ENCODE measurements at places on chromosomes 12 and 14. TPM values are rescaled to one million over a fixed set of nuclear protein-coding genes. Genes with fewer than 3 reads are reported as not detected.

GRCh38 chr12:43282106-43282505, 269.9 kb downstream of the ADAMTS20 start:
- no peak for DNase-seq

DNA sequence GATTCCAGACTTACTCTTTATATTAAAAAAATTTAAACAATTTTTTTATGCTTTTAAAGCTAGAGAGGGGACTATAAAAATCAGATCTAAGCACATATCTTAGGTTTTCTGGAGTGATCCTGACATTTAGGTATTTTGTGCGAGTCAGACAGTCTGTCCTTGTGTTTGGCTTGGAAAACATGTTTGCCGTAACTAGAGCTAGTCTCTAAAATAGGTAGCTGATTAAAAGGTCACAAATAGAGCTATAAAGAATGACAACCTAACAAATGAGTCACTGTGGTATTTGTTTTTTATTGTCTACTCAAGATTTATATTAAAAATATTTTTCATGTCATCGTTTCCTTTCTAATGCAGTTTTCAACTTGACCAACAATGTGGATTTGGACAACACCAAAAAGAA, 73.4 kb downstream of the MNAT1 start:
- no peak for DNase-seq

KCNJ8 gene
- total RNA-seq, result not detected

NXPH4 gene
- 8.6 TPM for total RNA-seq

- DNase-seq, result no peak
Observed at GRCh38 chr14:24890716-24891115, 159.2 kb downstream of the STXBP6 start.

DNA sequence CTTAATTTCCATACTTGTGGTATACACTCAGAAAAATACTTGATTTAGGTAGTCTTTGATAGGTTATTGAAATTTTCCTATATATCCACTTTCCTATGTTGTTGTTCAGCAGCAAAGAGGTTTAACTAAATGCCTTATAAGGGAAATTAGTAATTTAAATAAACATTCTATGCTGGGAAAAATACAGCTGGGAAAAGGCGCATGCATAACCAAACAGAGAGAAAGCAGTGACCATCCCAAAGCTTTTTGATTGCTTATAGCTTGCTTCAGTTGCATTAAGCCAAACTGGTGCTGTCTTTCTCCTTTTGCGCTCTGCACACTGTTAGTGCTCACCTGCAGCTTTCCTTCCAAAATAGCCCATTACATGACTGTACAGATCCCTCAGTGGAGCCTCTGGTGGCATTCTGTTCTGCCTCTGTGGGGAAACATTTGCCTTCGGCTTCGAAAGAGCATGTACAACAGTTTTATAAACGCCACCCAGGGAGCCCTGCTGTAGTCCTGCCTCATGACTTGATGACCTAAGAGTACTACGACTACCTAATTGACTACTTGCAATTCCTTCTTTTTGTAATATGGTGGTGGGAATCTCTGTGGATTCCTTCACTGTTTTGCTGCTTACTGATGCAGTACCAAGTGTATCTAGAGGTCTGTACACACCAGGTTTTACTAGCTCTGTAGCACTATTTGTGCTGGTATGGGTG, 120.8 kb downstream of the RALGAPA1 start:
- DNase-seq, result no peak

TBX3 gene
- total RNA-seq, result not detected

DNA sequence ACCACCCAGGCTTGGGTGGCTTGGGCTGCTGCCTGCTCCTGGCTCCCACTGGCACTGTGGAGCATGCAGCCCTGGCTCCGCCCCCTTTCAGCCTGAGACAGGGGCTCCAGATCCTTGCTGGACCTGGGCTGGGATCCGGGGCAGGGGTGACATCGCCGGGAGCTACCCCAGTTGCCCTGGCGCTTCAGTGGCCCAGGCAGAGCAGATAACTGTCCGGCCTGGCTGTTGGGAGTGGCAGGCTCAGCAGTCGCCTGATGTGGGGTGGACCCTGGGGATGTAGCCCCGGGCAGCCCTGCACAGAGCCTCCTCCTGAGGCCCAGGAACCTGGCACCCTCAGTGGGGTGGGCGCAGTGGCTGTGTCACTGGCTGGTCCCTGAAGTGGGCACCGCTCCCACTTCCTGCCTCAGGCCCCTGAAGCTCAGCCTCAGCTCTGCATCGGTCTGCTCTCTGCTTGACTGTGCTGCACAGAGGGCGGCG, 57.9 kb downstream of the FUT8 start:
- DNase-seq, result no peak

IL23A gene
- total RNA-seq, result 20.5 TPM

DNA sequence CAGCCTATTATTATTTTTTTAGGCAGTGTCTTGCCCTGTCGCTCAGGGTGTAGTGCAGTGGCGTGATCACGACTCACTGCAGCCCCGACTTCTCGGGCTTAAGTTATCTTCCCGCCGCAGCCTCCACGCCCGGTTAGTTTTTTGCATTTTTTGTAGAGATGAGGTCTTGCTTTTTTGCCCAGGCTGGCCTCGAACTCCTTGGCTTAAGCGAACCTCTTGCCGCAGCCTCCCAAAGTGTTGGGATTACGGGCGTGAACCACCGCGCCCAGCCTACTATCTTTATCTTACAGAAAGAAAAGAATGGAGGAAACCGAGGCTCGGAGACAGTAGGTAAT, 507 bp upstream of the PTPN11 start:
- DNase-seq, result no peak

DNA sequence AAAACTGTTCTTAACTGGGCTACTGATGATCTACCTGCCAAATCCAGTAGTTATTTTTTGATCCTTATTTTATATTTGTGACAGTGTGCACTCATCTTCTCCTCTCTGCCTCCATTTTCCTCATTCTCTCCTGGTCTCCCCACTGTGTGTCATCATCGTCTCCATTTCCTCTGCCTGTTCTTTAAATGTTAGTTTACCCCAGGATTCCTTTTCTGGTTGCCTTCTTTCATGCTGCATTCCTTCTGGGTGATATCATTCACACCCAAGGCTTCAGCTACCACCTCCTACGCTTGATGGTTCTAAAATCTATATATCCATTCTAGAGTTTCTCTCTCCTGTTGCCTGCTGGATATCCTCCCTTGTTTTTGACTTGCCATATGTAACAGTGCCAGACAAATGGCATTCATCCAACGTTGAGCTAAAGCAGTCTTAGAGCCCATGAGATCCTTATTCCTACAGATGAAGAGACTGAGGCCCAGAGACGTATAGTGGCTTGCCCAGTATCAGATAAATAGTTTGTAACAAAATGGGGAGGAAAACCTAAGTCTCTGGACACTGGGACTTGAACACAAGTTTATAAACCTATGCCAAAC, 109.5 kb downstream of the DIP2B start:
- no peak for DNase-seq

DNA sequence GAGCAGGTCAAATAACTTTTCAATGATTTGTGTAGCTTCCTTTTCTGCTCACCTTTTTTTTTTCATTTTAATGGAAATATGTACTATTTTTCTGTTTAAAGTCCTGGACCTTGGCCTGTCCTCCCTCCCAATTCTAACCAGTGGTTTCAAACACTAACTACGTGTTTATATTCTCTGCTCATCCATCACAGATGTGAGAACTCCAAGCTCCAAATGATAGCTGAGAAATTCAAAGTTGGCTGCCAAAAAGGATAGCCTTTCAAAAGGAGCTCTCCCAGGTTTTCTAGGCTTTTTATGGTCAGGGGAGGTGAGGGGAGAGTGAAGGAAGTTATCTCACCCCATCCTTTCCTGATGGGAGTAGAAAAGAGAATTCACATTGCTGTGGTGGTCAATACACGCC, 486.0 kb upstream of the TBX3 start:
- DNase-seq, result no peak

- DNase-seq, result no peak
Observed at GRCh38 chr12:5665615-5666014, 233.7 kb downstream of the NTF3 start.

DNA sequence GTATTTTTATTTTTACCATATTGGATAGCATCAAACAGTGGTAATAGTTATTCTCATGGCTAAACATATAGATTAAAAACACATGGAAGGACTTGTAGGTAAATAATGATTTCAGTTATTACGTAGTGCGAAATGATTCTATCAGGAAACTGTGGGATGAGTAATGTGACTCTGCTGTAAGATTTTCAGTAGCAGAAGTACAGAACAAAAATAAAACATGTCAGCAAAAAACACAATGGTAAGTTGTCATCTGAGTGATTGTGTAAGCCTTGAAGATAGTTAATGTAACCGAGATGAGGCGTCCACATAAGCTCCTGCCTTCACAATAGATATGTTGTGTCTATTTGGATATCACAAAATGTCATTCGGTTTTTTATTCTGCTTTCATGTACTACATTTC, 99.8 kb downstream of the BORCS5 start:
- DNase-seq, result no peak

- no peak for DNase-seq
Observed at GRCh38 chr12:116456330-116457082, 102.7 kb upstream of the MAP1LC3B2 start.

GRCh38 chr12:6955108-6956020, 4.2 kb downstream of the PTPN6 start:
- DNase-seq, result no peak

NDRG2 gene
- 9.5 TPM for total RNA-seq

DNA sequence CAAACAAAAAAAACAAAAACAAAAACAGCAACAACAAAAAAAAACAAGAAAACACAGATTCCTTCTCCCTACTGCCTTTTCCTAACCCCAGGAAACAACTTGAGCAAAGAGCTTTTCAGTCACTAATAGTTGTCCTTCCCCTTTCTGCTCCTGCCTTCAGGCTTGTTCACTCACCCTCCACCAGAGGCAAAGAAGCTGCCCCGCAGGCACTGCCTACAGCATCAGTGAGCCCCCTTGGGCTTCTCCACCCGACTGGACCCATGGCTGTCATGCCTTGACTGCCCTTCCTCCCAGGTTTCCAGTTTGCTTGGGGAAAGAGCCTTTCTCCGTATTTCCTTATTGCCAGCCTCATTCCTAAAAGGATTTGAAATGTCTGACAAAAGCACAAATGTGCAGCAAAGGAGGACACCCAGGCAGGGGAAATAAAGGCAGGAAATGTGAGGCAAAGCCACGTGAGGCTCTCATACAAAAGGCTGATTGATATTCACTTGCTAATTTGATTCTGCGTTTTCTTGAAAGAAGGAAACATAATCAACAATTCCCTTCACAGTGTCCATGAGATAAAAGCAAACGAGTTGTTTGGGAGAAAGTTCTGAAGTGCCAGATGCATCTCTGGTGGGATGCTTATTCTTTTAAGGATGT, 85.7 kb downstream of the GPATCH2L start:
- no peak for DNase-seq

GRCh38 chr14:101035466-101036225, 132.1 kb upstream of the RTL1 start:
- no peak for DNase-seq

MYRFL gene
- not detected for total RNA-seq

DNA sequence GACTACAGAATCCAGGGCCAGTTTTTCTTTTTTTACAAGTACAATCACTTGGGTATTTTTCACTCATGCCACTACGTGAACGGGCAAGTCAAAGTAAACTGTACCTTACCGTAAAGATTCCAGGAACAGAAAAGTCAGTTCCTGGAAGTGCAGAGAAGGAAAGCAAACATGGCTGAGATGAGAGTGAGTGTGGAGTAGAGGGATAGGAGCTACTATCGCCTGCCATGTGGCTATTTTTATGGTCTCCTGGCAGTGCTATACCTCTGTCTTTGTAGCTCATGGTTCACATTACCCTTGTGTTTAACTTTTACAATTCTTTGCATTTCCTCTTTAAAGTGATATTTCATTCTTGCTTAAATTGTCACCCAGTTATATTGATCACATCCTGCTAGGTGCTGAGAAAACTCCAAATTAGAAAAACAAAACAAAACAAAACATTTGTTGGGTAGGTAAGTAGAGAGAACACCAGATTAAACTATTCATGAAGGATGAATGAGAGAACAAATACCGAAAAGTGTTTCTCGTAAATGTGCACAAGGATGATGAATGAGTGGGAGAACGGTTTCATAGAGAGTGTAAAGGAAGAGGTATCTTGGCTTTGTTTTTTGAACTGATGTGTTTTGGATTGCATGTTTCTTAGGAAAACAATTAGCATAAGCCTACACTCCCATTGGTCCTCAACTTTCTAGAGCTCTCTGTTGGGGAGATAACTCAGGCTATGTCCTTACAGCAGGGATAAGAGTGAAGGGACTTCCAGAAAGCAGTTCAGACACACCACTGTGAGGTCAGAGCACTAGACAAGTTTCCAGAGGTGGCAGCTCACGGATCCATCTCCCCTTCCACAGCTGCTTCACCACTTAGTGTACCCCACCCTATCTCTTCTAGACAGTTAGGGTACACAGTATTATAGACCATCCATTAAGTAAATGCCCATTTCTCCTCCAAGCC, 163.7 kb downstream of the IPO8 start:
- DNase-seq, result no peak

GRCh38 chr12:124392667-124393413, 97.9 kb downstream of the RFLNA start:
- no peak for DNase-seq

ADAM21 gene
- not detected for total RNA-seq

DNA sequence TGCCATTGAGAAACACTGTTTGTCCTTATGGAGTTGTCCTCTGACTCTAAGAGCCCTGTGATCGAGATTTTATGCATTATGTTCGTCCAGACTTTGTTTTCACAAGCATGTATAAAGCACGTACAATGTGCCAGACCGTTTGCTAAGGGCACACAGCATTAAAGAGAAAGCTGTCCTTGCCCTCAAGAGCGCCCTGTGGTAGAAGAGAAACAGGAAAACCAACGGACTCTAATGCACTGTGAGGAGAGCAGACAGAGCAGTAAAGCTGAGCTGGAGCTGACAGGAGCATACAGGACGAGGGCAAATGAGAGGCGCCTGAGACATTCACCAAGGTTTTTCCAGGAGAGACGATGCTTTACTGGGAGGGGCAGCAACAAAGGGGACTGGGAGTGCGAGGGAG, 66.2 kb upstream of the OVCH1 start:
- DNase-seq, result no peak

GRCh38 chr14:58724206-58724605, 86.4 kb downstream of the DACT1 start:
- no peak for DNase-seq

ZNF140 gene
- total RNA-seq, result 24.2 TPM

DNA sequence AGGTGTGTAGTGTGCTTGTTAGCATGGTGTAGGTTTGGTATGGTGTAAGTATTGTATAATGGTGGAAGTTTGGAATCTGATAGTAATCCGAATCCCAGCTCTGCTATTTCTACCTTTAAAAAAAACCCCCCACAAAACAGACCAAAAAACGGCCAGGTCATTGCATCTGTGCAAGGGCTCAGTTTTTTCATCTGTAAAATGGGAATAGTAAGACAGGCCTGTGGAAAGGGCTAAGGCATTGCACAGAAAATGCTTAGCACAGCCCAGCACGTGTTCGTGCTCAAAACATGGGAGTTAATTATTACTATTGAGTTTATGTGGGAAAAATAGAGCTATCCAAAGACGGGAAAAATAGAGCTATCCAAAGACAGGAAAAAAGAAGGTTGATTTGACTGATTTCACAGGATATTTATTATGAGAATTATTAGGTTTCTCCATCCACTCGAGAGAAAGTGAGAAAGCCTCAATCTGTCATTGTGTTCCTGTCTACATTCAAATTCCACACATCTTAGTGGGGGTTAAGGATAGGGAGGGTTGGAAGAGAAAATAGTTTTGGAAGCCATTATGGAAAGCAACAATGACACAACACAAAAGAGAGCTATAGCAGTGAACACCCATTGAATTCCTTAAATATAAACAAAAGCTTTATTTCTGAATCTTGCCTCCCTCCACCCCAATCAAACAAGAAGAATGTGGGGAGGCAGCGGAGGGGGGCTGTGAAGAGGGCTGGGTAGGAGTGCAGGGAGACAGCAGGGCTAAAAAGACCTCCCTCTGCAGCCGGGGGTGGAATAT, 126.8 kb upstream of the MAX start:
- no peak for DNase-seq

- no peak for DNase-seq
Observed at GRCh38 chr12:93832131-93832530, 155.0 kb downstream of the CRADD start.

Data from B cell (primary cell).